ENCODE measurements at places on chromosomes 2 and 18.

DNA sequence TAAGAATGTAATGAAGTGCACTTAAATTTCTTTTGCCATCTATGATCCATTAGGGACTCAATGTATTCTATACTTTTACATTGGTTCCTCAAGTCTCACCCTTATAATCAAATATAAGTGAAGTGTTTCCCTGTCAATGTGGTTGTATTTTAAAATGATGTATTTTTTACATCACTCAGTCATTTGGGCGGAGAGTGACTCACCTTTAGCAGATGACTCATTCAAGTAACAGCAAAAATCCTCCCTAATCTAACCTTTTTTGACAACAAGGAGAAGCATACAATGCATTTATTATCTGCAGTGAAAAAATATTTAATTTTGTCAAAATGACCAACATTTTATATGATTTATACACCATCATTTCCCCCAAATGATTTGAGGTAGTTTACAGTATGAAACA is 94.4 kb downstream of the FANCL start:
- DNase-seq = no peak

DNA sequence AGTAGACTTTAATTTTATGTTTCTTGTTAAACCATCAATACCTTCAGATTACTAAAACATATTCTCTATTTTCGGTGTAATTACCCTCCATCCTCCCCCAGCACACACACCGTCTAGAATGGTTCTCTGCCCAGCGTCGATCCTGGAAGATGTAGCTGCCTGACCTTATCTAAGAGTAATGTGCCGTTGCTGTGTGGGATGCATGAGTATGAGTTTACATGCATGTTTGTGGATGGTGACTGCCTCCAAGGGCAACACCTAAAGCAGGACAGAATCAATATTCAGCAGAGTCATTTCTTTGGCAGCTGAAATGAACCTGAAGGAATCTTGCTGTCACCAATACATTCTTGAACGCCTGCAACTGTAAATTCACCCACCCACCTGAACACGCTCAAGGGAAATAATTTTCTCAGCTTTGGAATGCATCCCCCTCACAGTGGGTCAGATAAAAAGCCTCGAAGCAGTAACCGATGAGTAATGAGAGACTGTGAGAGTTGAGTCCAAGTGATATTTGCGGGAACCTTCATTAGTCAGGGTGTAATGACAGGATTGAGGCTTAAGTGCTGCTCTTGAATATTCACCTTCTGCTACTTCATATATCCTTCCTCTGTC is 155.8 kb upstream of the RND3 start:
- no peak for DNase-seq

GRCh38 chr2:230124757-230125431 is 56.2 kb upstream of the SLC16A14 start:
- DNase-seq = no peak

GRCh38 chr2:100857915-100858314 is 38.0 kb downstream of the NPAS2 start:
- no peak for DNase-seq

- DNase-seq = no peak
These were observed 140.8 kb upstream of the IL1R2 start for GRCh38 chr2:101850991-101851390.

DNA sequence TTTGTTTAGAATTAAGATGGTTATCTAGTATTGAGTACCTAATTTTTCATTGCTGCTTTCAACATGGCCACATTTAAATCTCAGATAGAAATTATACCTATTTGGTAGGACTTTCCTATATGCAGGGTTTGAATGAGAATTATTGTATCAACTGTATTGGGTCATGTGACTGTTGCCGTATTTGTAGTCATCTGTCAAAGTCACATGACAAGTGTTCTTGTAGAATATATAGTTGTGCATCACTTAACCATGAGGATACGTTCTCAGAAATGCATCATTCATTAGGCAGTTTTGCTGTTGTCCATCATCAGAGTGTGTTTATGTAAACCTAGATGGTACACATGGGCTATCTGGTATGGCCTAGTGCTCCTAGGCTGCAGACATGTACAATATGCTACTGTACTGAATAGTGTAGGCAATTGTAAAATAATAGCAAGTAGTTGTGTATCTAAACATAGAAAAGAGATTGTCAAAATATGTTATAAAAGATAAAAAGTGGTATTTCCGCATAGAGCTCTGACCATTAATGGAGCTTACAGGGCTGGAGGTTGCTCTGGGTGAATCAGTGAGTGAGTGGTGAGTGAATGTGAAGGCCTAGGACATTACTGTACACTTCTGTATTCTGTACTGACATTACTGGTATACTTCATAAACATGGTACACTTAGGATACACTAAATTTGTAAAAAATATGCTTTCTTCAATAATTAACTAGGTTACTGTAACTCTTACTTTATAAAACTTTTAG is 123.7 kb downstream of the MAP4K4 start:
- DNase-seq = no peak

- DNase-seq = no peak
These were observed 107.0 kb downstream of the STRN start for GRCh38 chr2:36859366-36859792.

DNA sequence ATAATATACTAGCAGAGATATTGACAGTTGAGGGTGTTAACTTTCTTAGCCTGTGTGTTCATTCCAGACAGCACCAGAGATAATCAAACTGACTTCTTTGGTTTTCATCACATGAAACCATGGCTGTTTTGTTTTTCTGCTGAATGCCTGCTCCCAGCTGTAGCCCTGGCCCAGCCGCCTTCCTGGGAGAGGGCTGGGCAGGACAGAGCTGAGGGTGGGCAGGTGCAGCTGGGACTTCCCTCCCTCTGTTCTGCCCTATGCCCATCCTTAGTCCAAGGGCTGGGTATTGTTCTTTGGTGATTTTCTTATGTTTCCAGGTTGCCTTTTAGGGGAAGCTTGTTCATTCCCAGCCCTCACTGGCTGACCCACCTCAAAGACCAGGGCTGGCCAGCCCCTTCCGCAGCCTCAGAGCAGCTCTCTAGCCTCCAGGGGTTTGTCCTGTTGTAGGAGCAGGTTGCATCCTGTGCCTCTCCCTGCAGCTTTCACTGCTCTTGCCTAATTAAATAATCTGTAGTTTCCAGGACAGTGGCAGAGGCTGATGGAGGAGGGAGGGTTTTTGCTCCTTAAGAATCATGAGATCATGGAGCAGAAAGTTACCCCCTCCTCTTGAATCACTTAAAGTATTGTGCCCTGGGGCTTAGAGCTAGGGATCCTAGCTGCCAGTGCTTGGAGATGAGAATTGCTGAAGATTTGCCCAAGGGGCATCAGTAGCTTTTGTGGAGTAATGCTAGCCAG is 61.4 kb downstream of the MTCL1 start:
- DNase-seq = no peak

GRCh38 chr2:40321822-40322221 is 130.1 kb downstream of the SLC8A1 start:
- no peak for DNase-seq

- no peak for DNase-seq
These were observed 246.3 kb downstream of the TXNL1 start for GRCh38 chr18:56391931-56392590.

GRCh38 chr2:219907011-219907365 is 279.6 kb downstream of the SLC4A3 start:
- DNase-seq = no peak

GRCh38 chr2:240165034-240165433 is 24.6 kb upstream of the OTOS start:
- no peak for DNase-seq

GRCh38 chr18:60259052-60259681 is 113.4 kb downstream of the MC4R start:
- no peak for DNase-seq

GRCh38 chr2:46780801-46781445 is 134.7 kb downstream of the MCFD2 start:
- no peak for DNase-seq

- DNase-seq = no peak
These were observed 35.8 kb downstream of the LOXHD1 start for GRCh38 chr18:46621111-46621766.

GRCh38 chr2:191465766-191466420 is 212.0 kb upstream of the NABP1 start:
- DNase-seq = no peak

DNA sequence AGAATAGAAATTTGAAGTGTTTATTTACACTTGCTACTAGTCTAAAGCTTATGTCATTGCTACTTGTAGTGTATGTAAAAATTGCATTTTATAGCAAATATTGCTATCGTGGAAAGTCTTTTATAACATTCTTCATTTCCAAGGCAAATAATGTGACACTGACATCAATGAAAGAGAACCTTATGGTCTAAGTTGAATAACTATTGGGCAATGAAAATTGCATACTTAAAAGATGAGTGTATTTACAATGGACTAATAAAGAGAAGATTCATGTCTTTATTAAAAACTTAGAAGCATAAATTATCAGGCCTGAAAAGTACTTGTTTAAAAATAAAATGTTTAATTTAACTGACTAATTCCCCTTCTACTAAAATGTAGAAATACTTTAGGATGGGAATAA is 82.2 kb downstream of the LRP1B start:
- DNase-seq = no peak

- DNase-seq = no peak
These were observed 179.4 kb upstream of the CXCR4 start for GRCh38 chr2:136297312-136297711.

DNA sequence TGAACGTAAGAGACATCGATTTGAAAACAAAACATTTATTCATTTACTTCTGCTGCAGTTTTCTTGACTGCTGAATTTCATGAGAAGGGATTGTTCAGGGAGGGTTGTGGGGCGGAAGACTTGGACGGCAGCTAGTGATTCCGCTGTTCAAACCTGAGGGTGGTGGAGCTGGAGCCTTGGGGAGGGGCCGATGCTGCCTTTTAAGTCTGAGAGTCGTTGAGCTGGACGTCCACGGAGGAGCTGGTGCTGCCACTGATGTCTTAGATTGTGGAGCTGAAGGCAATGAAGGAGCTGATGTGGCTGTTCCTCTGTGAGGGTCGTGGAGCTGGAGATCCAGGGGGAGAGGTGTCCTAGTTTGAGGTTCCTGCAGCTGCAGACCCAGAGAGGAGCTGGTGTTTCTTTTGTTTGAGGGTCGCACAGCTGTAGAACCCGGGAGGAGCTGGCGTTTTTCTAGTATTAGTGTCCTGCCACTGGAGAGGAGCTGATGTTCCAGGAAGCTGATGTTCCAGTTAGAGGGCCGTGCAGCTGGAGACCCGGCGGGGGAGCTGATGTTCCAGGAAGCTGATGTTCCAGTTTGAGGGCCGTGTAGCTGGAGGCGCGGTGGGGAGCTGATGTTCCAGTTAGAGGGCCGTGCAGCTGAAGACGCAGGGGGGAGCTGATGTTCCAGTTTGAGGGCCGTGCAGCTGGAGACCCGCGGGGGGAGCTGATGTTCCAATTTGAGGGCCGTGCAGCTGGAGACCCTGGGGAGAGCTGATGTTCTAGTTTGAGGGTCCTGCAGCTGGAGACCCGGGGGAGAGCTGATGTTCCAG is 150.9 kb downstream of the RTP5 start:
- DNase-seq = no peak

GRCh38 chr2:236568068-236568921 is 1.3 kb upstream of the ACKR3 start:
- no peak for DNase-seq

DNA sequence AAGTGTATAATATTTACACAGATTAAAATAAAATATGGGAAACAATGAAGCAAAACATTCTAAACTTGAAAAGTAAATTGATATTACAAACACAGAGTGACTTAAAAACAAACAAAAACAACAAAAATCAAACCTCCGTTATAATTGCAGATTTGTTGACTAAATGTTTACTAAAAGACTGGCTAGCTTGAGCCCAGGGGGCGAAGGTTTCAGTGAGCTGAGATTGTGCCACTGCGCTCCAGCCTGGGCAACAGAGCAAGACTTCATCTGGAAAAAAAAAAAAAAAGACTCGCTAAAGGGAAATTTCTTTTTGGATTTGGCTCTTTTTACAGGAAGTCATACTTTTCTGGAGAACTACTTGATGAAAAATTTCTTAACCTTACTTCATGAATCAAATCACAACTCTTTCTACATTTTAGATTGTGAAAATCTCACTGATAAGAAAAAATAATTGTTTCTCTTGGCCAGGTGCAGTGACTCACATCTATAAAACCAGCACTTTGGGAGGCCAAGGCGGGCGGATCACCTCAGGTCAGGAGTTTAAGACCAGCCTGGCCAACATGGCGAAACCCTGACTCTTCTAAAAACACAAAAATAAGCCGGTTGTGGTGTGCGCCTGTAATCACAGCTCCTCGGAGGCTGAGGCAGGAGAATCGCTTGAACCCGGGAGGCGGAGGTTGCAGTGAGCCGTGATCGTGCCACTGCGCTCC is 9.7 kb downstream of the TFPI start:
- no peak for DNase-seq

- peak; percentile 68 for DNase-seq
These were observed 19.6 kb downstream of the RAMP1 start for GRCh38 chr2:237879058-237879430.

DNA sequence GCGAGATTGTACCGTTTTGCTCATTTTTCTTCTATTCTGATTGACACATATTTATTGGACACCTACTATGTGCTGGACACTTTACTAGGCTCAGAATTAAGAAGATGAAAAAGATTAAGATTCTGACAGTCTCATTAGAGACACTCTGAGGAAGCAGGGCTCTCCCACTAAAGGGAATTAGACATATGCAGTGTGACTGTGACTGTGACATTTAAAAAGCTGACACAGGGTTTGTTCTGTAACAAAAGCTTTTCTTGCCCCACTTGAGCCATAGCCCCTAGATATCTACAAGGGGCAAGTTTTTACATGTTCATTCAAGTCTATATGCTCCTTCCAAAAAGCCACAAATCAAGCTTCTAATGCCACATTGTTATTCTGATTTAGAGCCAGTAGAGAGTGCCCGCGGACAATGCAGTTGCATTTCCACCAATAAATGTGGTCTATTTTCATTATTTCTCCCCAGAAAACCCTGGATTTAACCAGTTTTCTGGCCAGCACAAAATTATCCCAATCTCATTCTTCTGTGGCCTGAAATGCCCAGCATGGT is 9.8 kb downstream of the ARHGAP25 start:
- no peak for DNase-seq

GRCh38 chr2:204871231-204871953 is 326.1 kb downstream of the PARD3B start:
- peak; percentile 38 for DNase-seq

GRCh38 chr2:176652300-176653182 is 383.3 kb downstream of the MTX2 start:
- DNase-seq = peak; percentile 5

- DNase-seq = peak; percentile 34
These were observed 773.9 kb upstream of the LRATD1 start for GRCh38 chr2:13858626-13859025.

- no peak for DNase-seq
These were observed 60.4 kb upstream of the SLC8A1 start for GRCh38 chr2:40512256-40512655.

GRCh38 chr2:26346454-26347053 is at the start of gene ADGRF3:
Gene ADGRF3 (minus strand): TSS chr2:26346789. CDS start chr2:26346234, 555 bp downstream.
- no peak for DNase-seq

GRCh38 chr2:239279508-239280295 is 121.1 kb downstream of the HDAC4 start:
- DNase-seq = no peak

- DNase-seq = no peak
These were observed 26.7 kb downstream of the COLEC12 start for GRCh38 chr18:473802-474201.

GRCh38 chr2:159460227-159460626 is 156.1 kb downstream of the BAZ2B start:
- no peak for DNase-seq

- no peak for DNase-seq
These were observed 57.7 kb downstream of the MRPL35 start for GRCh38 chr2:86256982-86257381.

GRCh38 chr2:199987586-199987985 is 32.2 kb downstream of the MAIP1 start:
- no peak for DNase-seq

- DNase-seq = no peak
These were observed 40.1 kb downstream of the SCG2 start for GRCh38 chr2:223562078-223562477.

- DNase-seq = no peak
These were observed 7.1 kb downstream of the UNC50 start for GRCh38 chr2:98615481-98615880.

Measured in astrocyte of the cerebellum (primary cell).